Right renal cortex interstitium (tissue), 3 donors: ENCODE measurements at places on chromosomes 5 and 9. TPM values are rescaled to one million over a fixed set of nuclear protein-coding genes. Genes with fewer than 3 reads are reported as not detected.

TSSK1B gene
- not detected for polyA plus RNA-seq

PCDHGB1 gene
- 2.1 TPM for polyA plus RNA-seq

DNA sequence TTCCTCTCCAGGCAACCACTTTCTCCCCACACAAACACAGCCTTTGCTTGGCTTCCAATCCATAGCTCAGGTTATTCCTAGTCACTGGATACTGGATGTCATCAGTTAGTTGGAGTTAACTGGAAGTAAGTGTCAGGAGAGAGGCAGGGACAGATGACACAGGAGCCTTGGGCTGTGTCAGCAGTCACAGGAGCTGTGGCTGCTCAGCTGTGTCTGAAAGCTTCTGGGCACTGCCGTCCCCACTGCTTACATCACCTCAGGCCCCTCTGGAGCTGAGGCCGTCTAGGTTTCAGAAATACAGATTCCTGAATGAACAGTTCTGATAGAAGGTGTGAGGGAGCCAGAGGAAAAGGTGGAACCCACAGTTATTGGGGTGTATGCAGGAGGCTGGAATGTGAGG, 17.3 kb upstream of the FAM240B start:
- DNase-seq = no peak

DNA sequence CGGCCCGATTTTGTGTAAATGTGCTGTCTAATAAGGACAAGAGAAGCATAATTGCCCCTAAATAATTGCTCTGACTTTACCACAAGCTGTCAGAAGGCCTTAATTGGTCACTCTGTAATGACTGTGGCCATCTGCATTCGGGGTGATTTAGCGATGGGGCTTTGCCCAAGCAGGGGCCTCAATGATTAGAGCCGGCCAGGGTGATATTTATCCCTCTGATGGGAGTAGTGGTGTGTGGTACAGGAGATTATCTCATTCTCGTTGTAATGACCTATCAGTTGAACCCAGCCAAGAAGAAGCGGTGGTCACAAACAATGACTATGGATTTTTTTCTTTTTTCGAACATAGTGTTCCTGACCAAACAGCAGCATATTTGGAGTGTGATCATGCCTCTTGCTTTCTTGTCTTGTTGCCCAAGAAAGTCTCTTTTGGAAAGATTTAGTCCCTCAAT, 72.0 kb upstream of the SAP30L start:
- no peak for DNase-seq

GRCh38 chr5:16515532-16515931, 49.9 kb upstream of the ZNF622 start:
- no peak for DNase-seq
